ENCODE measurements at places on chromosomes 2 and 18.

GRCh38 chr2:168143813-168144212 is 103.6 kb downstream of the STK39 start:
- DNase-seq = no peak

DNA sequence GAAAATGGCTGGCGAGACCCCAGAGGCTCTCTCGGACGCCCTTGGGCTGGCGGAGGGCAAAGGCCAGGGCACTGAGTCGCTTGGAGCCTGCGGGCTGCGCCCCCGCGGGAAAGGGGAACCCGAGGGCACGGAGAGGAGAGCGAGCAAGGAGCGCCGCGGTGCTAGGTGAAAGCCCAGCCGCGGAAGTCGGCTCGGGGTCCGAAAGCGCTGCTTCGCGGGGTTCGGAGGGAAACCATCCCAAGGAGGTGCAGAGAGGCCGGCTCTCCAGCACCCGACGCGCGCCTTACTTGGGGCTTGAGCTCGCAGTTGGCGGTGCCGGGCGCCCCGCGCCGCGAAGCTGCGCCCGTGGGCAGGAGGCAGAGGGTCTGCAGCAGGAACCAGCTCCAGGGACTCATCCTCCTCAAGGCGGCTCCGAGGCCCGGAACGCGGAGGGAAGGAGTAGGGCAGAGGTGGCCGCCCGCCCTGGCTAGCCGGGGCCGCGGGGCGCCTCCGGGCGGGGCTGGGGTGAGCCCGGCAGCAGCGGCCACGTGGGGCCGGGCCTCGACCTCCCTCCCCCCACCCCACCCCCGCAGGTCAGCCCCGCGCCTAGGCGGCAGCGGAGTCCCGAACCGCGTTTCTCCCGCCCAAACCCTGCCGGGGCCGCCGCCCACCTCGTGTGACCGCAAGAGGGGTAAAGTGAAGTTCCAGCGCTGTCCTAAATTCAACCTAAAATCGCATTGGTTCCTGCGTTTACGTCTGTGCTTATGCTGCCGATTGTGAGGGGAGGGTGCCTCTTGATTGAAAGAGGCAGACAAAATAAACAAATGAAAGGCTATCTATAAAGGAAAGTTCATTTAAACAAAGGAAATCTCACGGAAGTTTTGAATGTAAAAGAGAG is at the start of gene TRABD2A:
TSS of gene TRABD2A (minus strand) at position 440 of the 877 bp plus-strand sequence. CDS start at position 395, 45 bp downstream.
- DNase-seq = no peak

GRCh38 chr18:73352546-73352945 is 484.8 kb upstream of the NETO1 start:
- DNase-seq = no peak

- no peak for DNase-seq
These were observed 135.5 kb upstream of the MC4R start for GRCh38 chr18:60508108-60508507.

DNA sequence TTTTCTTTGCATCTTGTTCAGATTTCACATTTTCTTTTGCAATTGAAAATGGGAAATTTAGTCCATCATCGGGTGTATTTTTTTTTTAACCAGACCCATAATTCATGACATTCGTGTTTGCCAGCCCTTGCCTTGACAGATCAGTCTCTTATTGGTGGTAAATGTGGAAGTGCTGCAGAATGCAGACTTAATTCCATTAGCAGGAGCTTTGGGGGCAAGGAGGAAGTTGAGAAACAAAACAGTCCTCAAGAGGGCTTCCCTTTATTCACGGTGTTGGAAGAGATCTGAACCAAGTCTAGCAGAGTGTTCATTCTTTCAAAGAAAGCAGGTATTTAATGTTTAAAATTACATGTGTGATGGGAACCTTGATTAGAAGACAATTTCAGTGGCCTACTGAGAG is 16.6 kb upstream of the RPE start:
- no peak for DNase-seq

DNA sequence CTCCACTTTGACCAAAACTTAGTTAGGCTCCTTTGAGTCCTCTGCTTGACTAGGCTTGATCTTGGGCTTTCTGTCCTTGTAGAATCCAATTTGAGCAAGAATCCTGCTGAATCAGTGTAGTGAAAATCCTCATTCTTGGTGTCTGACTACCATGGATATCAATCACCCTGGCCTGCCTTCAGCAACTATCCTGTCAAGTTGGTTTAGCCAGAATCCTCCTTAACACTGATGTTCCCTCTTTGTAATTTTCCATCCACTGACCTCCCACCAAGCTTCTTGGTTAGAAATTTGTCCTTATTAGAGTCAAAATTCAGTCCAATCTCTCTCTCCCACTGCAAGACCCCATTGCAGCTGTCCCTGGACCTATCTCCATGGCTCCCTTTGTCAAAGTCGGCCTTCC is 494 bp upstream of the RBM45 start:
- no peak for DNase-seq

DNA sequence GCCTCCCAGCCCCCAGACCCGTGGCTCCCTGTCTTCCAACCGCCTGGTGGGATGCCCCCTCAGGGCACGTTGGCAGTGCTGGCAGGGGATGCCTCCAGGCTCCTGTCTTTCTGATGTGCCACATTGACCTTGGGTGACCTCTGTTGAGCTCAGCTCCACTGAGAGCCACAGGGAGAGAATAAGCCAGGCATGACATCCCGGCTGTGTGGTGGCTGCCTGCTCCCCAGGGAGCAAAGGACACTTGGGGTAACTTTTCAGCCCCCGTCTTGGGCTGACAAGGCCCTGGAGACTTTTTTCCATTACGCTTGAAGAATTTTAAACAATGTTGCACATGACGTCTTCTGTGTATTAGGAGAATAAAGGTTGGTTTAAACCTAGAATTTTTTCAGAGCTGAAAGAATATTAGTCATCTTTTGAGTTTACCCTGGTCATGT is 246.0 kb downstream of the TSN start:
- no peak for DNase-seq

Measured in GM12892 (cell line).